ENCODE measurements at places on chromosomes 3 and 15.

- DNase-seq = no peak
These were observed 161.1 kb downstream of the TP63 start for GRCh38 chr3:189792046-189792929.

DNA sequence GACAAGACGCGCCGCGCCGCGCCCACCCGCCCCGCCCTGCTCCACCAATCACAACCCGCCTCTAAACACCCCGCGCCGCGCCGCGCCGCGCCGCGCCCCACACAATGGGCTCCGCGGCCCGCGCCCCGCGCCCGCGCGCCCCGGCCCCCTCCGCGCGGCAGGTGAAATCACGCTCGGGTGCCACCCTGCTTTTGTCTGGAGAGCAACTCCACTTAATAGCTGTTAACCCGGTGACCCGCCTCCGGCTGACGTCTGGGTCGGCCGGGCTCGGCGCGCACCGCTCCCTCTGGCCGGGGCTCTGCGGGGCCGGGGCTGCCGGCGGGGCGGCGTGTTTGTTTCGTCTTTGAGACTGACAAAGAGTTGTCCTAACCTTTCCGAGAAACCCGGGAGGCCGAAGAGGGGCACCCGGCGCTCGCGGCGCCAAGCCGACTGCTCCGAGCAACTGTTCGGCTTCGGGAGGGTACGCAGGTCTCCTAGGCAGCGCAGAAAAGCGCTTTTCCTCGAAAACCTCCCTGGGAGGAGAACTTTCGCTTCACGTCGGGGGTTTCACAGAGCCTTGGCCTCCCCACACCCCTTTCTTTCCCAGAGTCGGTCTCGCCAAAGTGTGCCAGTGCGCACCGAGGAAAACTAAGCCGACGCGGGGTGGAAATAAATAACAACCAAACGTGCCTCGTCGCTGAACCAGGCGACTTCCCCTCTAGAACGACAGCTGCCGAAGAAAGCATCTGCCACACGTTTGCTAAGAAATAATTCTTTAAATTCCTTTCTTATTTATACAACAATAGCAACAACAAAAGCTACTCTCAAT lies 518.4 kb downstream of the FOXP1 start:
- peak; percentile 41 for DNase-seq

DNA sequence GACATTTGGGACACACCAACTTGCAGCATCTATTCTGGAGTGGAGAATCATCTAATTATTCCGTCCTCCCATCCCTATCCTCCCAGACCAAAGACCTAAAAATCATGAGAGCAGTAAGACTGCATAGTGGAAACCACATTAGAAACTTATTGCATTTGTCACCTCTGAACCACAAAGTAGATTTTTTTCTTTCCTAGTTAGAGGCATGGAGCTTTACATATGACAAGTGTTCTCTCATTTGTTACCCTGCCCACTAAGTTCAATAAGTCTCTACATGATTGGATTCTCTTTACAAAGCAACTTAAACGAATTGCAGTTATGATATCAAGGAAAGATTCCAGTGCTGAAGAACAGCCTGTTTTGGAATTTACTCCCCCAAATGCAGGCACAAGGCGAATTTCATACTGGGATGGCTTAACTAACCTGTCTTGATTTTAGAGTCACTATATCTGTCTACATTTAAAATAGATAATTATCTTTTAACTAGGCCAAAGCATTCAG lies 42.3 kb upstream of the LRRFIP2 start:
- no peak for DNase-seq

DNA sequence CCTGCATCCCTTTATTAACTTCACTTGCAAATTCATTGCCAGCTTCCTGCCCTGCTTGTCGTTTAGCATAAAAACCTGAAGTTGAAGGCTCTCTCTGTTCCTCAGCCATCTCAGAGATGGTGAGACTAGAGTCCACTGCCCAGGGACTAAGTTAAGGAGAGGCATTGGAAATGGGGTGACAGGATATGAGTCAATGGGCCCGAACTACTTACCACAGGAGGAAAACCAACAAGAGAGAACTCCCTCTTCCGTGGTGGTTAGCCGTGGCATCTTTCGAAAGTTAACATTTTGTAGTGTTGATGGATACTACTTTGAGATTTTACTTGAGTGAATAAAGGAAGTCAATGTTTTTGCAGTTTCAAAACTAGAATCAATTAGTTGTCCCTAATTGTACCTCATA lies 65.3 kb downstream of the LRTM1 start:
- DNase-seq = no peak

- DNase-seq = no peak
These were observed 80.6 kb downstream of the MYO9A start for GRCh38 chr15:72037321-72037720.

GRCh38 chr3:171801738-171802589 lies 8.3 kb downstream of the PLD1 start:
- no peak for DNase-seq

GRCh38 chr3:81744366-81744765 lies 17.1 kb downstream of the GBE1 start:
- DNase-seq = no peak

DNA sequence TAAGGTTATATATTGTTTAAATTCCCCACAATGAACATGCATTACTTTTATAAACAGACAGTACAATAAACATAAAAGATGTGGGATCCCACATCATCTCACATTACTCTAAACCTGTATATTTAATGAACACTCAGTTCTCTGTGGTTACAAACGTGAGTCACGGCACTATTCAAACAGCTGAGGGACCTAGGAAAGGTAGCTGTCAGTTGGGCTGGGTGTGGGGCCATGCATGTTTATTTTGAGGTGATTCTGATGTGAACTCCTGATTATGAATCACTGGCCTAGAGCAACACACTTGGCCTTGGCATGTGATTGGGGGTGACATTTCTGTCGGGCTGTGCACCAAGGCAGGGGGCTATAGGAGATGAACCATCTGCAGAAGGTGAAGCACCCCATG lies 147.6 kb upstream of the HACD2 start:
- DNase-seq = no peak

DNA sequence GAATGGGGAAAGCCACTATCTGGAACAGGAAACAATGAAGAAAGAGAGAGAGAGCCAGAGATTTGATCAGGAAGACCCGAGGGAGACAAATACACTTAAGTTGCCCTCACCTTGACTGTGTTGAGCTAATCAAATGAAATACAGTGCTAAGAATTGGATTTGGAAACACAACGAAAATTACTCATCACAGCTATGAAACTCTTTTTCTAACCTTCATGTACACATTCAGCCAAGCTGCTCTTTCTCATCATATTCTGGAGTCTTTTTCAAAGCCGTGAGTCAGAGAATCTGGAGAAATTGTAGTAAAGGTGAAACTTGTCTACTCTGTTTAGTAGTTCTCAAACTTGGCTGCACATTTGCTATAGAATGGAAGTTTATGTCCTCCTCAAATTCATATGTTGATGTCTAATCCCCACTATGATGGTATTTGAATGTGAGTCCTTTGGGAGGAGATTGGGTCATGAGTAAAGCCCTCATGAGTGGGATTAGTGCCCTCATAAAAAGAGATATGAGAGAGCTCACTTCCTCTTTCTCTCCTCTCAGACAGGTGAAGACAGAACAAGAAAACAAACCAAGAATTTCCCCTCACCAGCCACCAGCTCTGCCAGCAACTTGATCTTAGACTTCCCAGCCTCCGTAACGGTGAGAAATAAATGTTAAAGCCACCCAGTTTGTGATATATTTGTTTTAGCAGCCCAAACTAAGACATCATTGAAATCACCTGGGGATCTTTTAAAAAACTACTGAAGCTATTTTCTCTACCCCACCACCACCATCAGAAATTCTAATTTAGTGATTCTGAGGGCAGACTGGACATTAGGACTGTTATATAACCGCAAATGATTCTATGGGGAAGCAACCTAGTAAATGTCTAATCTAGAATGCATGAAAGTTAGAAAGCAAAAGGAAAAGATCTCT lies 143.6 kb upstream of the GRM7 start:
- DNase-seq = no peak

Measured in CD8-positive, alpha-beta T cell (primary cell).